ENCODE measurements at places on chromosomes 1 and 21. TPM values are rescaled to one million over a fixed set of nuclear protein-coding genes. Genes with fewer than 3 reads are reported as not detected.

CD5L gene
- not detected for total RNA-seq

FAAH gene
- 0.17 TPM for total RNA-seq

YIPF1 gene
- total RNA-seq = 29.3 TPM

RCSD1 gene
- total RNA-seq = not detected

C1orf87 gene
- total RNA-seq = not detected

NR5A2 gene
- total RNA-seq = not detected

SLC9C2 gene
- not detected for total RNA-seq

IFNGR2 gene
- total RNA-seq = 63.7 TPM

LRIG2 gene
- 8.5 TPM for total RNA-seq

IGSF21 gene
- total RNA-seq = not detected

NBPF10 gene
- 2.8 TPM for total RNA-seq

RIMKLA gene
- total RNA-seq = not detected

CYP4A22 gene
- total RNA-seq = not detected

C1orf210 gene
- total RNA-seq = not detected

KLHDC7A gene
- total RNA-seq = not detected

SLC35A3 gene
- total RNA-seq = 16.4 TPM

CACNA1S gene
- not detected for total RNA-seq

C1QTNF12 gene
- 1.6 TPM for total RNA-seq

FAM3B gene
- total RNA-seq = not detected
